ENCODE measurements at places on chromosomes 2 and 18.
A peak's percentile ranks its signal among the peaks of the same experiment; 100 is the strongest.

- no peak for DNase-seq
Observed at GRCh38 chr2:64593035-64593655, 60.6 kb downstream of the SERTAD2 start.

- no peak for DNase-seq
Observed at GRCh38 chr2:42073739-42074503, 26.1 kb downstream of the PKDCC start.

DNA sequence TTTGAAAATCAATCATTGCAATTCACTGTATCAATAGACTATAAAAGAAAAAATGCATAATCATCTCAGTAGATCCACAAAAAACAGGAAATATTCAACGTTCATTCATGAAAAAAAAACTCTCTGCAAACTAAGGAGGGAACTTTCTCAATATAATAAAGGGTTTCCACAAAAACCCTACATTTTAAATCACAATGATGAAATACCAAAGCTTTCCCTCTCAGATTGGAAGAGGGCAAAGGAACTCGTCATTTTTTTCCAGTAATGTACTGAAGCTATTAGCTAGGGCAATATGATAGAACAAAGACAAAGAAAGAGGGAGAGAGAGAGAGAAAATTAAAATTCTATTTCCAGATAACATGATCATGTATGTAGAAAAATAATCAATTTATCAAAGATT, 167.1 kb upstream of the RBMS1 start:
- DNase-seq, result no peak

- no peak for DNase-seq
Observed at GRCh38 chr2:37875403-37875906, 49.6 kb upstream of the RMDN2 start.

DNA sequence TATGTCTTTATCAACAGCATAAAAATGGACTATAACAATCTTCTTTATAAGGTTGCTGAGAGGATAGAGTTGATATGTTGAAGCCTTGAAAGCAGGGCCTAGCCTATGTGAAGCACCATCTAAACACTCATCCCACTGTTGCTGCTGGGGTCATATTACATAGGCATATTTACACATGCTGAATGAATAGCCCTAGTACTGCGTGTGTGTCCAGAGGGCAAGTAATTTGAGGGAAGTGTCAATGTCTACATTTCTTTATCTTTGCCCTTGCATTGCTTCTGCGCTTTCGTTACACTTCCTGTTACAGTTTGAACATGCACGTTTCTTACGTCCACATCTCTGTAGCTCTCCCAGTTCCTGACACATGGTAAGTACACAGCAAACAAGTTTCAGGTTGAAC, 280.3 kb upstream of the ATP5MC3 start:
- DNase-seq, result peak; percentile 33

- no peak for DNase-seq
Observed at GRCh38 chr18:59011289-59011688, 128.4 kb upstream of the SEC11C start.

DNA sequence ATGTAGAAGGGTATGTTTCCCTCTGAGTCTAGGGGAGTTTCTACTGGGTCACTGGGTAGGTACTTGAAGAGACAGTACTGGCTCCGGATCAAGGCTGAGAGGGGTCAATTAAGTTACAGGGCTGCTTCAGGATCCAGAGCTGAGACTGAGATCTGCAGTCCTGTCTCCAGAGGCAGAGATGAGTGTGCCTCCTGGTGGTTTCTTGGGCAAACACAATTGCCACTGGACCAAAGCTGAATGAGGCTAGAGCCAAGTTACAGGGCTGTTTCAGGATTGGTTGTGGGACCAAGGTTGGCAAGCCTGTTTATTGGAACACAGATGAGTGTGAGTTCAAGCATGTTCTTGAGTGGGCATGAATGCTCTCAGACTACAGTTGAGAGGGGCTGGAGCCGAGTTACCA, 157.9 kb downstream of the ADCYAP1 start:
- DNase-seq, result no peak

GRCh38 chr2:8197101-8197500, 484.8 kb upstream of the ID2 start:
- no peak for DNase-seq

GRCh38 chr2:7867867-7868266, 814.0 kb upstream of the ID2 start:
- no peak for DNase-seq

DNA sequence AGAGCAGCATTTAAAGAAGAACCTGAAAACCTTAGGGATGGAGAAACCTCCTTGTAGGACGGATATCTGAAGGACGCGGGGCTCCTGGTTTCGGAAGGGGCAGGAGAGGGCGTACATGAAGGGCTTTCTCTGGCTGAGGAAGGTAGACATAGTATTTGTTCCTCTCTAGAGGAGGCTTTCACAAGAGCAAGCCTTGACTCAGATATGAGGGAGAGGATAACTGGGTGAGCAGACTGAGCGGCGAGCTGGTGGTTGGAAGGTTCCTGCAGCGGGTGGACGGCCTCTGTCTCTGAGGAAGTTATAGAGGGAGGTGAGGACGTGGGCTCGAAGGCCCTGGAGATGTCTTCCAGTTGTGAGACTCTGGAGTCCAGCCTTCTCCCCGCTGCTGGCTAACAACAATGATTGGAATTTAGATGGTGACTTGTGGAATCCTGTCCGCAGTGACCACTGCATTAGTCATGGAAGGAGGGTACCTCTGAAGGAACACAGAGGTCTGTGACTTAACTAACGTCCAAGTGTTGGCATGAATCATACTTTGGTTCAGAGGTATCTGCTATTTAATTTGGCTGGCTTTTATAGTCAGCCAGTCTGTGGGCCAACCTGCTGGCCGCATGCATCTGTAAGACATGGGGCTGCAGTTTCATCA, 80.9 kb downstream of the ASAP2 start:
- no peak for DNase-seq

- DNase-seq, result no peak
Observed at GRCh38 chr2:148173168-148173567, 152.3 kb downstream of the MBD5 start.

GRCh38 chr2:47323009-47323821, 79.7 kb upstream of the MSH2 start:
- peak; percentile 74 for DNase-seq

DNA sequence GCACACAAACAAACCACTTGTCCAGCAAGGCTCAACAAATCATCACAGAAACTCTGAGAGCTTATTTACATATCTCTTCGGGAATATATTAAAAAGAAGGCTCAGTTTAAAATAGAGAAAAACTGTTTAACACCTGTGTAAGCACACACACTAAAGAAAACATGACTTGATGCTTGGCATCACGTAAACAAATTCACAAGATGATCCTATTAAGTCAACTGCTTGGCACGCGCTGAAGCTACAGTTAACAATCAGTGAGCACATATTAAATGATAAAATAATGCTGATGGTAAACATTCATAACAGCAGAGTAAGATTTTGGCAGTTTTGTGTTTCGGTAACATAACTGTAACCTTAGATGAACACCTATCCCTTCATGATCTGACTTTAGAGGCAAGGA, 4.3 kb upstream of the HES6 start:
- DNase-seq, result no peak

DNA sequence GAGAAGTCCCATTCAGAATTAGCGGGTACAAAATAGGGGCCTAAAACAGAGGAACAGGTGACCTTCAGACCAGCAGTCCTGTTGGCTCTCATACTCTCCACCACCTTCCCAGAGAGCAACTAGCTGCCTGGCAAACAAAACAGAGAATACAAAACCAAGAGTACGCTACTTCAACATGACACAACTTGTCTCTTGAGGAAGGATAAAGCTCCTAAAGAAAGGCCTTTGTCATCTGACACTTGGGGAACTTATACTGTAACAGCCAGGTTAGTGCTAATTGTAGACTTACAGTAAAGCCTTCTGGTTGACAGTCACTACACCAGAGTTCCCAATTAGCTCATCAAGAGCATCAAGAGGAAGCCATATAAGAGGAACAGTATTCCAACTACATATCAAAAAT, 282.1 kb upstream of the NT5C1B start:
- DNase-seq, result peak; percentile 74

DNA sequence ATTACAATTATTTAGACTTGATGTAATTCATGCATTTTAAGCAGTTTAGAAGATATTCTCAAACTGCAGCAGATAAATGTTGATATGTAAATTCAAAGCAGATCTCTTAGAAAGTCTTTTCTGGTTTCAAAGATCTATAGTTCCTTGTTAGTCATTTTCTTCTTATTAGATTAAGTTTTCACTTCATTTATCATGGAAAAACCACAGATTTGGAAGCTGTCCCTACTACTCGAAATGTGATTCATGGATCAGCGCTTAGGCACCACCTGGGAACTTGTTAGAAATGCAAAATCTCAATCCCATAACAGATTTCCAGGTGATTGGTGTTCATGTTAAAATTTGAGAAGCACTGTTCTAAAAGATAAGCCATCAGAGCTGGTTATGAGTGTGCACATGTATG, 92.8 kb upstream of the CDH2 start:
- no peak for DNase-seq

DNA sequence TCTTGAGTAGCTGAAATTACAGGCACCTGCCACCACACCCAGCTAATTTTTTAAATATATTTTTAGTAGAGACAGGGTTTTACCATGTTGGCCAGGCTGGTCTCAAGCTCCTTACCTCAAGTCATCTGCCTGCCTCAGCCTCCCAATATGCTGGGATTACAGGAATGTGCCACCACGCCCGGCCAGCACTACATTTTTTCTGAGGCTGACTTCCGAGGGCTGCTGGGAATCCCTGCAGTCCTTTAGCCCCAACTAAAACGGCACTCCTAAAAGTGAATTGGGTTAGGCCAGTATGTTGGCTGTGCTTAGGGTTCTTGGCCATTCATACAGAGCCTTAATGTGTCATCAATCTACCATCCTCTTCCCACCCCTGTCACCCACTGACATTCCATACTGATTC, 375.4 kb downstream of the DCC start:
- DNase-seq, result no peak

- peak; percentile 40 for DNase-seq
Observed at GRCh38 chr2:164009756-164010337, 274.0 kb upstream of the FIGN start.

DNA sequence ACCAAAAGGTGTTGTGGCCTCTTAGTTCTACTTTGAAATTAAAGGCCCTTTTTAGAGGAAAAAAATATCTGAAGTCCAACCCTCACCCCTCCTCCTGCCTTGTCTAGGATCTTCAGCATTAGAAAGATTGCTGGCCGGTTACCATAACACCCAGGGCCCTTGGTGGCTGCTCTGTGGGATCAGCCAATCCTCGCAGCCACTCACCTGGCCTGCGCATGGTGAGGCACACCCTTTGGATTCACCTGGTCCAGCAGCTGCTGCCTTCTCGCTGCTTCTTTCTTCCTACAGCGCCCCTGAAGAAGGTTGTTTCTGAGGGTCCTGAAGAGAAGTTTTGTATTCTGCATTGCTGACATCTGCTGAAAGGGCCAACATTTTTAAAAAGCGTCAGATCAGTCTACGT, 25.2 kb downstream of the DYTN start:
- no peak for DNase-seq

DNA sequence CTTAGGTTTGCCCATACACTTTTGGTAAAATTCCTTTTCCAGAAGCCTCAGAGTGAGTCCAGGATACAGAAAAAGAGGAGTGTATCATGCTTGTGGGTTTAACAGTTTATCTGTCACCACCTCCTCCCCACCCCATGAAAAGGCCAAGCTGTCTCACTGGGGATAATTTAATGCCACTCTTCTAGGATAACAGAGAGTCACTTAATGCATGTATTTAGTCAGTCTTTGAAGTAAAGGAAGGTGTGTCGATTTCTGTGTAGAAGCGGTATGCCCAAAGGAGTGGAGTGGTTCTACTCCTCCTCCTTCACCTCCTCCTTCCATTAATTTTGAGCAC, 116.4 kb downstream of the QPCT start:
- DNase-seq, result no peak

- DNase-seq, result no peak
Observed at GRCh38 chr18:78303519-78304191, 676.0 kb upstream of the SALL3 start.

DNA sequence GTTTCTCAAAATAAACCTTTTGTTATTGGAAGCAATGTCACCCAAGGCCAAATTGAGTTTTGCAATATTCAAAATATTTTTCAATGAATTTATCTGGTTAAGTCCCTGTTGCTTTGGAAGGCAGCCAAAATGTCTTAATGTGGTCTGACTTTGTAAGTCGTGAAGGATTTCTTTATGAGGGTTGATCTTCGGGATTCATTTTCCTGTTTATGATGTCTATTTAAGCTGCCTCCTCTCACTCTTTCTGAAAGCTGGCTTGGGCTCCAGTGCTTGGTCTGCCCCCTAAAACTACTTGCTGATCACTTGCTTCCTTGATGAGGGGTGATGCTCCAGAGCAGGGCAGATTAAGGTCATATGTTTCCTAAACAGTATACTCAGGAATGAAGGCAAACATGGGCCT, 141.1 kb downstream of the ANTXR1 start:
- DNase-seq, result no peak

DNA sequence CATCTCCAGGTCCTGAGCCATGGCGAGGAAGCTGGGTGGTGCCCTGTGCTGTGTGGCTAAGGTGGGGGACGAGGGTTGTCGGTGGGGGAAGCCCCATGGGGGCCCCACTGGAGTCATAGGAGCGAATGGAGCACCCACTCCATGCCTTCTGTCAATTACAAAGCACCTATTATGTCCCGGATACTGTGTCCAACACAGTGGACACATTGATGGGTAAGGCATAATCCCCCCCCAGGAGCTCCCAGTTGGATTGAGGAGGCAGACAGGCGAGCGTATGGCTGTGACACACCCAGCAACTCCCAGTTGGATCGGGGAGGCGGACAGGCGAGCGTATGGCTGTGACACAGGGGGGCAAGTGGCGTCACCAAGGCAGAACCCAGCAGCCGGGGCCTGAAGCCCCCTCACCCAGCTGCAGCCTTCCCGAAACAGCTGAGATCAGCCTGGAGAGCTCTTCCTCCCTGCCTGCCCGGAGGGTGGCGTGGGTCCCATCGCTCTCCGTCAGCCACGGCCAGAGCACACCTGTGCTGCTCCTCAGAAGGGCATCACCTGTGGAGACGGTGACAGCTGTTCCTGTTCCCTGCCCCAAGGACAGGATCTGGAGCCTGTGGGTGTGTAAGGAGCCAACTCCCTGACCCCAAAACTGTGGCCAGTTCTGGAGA, 69.6 kb downstream of the HPCAL1 start:
- DNase-seq, result no peak

DNA sequence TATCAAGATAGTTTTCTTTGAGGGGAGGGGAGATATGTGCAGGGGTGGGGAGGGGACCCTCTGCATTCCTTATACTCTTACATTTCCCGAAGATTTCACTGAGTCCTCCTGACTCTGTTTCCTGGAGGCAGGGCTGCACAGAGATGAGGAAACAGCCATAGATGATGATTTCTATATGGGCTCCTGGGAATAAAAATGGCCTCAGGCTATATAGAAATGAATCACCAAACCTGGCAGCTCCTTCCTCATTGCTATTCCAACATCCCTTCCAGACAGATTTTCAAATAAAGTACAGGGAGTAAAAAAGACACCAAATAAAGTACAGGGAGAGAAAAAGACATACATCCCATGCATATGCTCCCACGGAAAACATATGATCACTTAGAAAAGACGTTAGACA, 474.8 kb upstream of the RAB6C start:
- no peak for DNase-seq

DNA sequence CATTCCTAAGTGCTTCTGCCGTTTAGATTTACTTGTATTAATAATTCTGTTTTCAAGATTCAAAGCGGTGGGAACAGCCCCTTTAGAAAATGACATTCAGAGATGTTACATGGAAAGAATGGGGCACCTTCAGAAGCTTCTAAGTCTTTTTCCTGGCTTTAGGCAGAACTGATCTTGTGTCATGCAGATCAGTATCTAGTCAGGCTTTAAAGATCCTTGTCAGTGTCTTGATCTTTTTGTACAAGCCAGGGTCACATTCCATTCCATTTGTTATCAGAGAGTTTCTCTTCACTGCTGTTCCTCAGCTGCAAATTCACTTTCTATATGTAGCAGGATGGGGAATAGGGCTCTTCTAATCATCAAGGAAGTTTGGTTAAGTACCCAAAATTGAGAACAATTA, 275.3 kb downstream of the DCC start:
- DNase-seq, result no peak
